ENCODE measurements at places on chromosomes 13 and 19. TPM values are rescaled to one million over a fixed set of nuclear protein-coding genes. Genes with fewer than 3 reads are reported as not detected.

DNA sequence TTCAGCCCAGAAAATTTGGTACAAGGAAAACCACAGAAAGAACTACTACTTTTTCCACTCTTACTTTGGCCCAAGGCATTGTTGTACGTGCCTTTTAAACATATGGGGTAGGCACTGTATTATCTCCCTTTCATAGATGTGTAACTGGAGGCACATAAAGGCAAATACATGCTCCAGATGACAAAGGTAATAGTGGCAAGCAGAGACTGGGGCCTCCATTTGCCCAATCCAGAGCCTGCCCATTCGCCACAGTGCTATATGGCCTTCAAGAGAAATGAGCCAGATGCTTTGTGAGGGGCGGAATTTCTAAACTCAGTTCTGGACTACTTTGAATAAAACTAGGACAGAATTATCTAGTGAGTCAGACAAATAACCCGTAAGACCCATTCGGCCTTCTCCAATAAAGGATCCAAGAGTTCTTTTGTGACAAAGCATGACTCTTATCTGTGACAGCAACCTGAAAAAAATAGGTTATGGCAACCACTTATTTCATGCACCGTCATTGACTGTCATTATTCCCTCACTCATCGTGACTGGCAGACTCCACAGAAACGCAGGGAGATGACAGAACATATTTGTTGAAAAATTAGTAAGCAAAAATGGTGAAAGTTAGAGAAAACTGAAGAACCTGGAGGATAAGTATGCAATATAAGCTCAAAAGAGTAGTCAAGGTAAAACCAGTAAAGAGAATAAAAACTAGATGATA lies 712.0 kb upstream of the GPC6 start:
- H3K27me3 ChIP-seq = no peaks in the 10 kb centered on the region
- no peaks in the 10 kb centered on the region for H3K4me1 ChIP-seq
- H3K27ac ChIP-seq = no peak overlapping the region
- H3K36me3 ChIP-seq = peaks cover 1% of the 10 kb centered on the region
- H3K4me3 ChIP-seq = no peak overlapping the region
- no peak for DNase-seq

The GNA15 gene
- total RNA-seq = 64.9 TPM

DNA sequence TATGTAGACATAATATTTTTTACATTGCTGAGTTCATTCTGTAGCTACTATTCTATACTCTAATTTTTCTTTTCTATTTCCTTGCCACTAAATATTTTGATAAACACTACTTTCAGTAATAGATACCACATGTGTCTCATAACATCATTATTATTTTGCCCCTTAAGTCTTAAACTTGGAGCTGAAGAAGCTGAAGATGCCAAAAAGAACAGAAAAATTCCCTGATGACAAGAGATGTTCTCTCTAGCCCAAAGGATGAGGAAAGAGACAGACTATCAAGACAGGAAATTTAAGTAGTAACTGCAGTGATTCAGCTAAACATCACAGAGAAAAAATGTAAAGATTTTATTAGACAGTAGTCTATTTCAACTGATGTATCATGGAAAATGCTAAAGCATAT lies 322.0 kb upstream of the KLHL1 start:
- H3K27ac ChIP-seq = no peak overlapping the region
- no peaks in the 10 kb centered on the region for H3K4me1 ChIP-seq
- no peak for DNase-seq
- H3K4me3 ChIP-seq = no peak overlapping the region
- no peaks in the 10 kb centered on the region for H3K27me3 ChIP-seq

DNA sequence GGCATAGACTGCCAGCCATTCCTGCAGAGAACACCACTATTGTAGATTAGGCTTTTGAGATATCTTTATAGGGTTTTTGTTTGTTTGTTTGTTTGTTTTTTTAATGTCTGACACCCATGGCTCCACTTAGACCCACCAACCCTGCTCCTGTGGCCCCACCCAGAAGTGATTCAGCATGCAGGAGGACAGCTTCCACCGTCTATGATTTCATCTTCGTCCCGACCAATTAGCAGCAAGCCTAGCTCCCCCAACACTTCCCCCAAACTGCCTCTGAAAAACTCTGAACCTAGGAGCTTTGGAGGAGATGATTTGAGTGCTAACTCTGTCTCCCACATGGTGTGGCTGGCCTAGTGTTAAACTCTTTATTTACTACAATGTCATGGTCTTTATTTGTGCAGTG lies 108.3 kb upstream of the RXFP2 start:
- H3K4me1 ChIP-seq = no peaks in the 10 kb centered on the region
- H3K27ac ChIP-seq = no peak overlapping the region
- no peaks in the 10 kb centered on the region for H3K36me3 ChIP-seq
- no peak for DNase-seq

The TARM1 gene
- total RNA-seq = not detected

The TYROBP gene
- total RNA-seq = not detected

The RCBTB2 gene
- 1.6 TPM for total RNA-seq

GRCh38 chr19:8461891-8462290 lies 17.1 kb downstream of the HNRNPM start:
- no peak overlapping the region for H3K4me3 ChIP-seq
- no peak for DNase-seq
- H3K36me3 ChIP-seq = peaks cover 63% of the 10 kb centered on the region
- no peaks in the 10 kb centered on the region for H3K27me3 ChIP-seq
- H3K27ac ChIP-seq = no peak overlapping the region

DNA sequence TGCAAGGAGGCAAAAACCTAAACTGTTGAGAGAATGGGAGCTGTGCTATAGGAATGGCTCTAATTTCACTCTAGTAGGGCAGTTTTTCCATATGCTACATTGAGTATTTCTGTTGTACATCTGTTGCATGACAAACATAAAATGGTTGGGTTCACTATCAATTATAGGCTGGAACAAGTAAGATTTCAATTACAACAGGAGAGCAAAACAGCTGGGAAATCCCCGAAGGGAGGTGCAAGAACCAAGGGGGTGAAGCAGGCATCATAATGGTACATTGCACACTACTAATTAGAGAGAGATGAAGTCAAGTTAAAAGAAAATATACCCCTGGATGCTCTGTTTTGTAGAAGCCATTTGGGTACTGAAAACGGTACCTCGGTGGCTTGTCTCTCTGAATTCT lies 389.5 kb downstream of the PCDH9 start:
- DNase-seq = no peak
- H3K4me1 ChIP-seq = no peaks in the 10 kb centered on the region
- H3K4me3 ChIP-seq = no peak overlapping the region
- H3K36me3 ChIP-seq = no peaks in the 10 kb centered on the region

GRCh38 chr13:90414691-90415596 lies 932.5 kb upstream of the MIR17HG start:
- no peak overlapping the region for H3K27ac ChIP-seq
- DNase-seq = no peak
- no peaks in the 10 kb centered on the region for H3K4me1 ChIP-seq
- no peaks in the 10 kb centered on the region for H3K27me3 ChIP-seq
- H3K36me3 ChIP-seq = no peaks in the 10 kb centered on the region

The PTPRH gene
- total RNA-seq = not detected

- H3K36me3 ChIP-seq = no peaks in the 10 kb centered on the region
- H3K27ac ChIP-seq = peak overlapping the region; percentile 47
- no peaks in the 10 kb centered on the region for H3K27me3 ChIP-seq
- peaks cover 20% of the 10 kb centered on the region for H3K4me1 ChIP-seq
- no peak for DNase-seq
These were observed 629 bp downstream of the PEPD start for GRCh38 chr19:33520844-33521479.

DNA sequence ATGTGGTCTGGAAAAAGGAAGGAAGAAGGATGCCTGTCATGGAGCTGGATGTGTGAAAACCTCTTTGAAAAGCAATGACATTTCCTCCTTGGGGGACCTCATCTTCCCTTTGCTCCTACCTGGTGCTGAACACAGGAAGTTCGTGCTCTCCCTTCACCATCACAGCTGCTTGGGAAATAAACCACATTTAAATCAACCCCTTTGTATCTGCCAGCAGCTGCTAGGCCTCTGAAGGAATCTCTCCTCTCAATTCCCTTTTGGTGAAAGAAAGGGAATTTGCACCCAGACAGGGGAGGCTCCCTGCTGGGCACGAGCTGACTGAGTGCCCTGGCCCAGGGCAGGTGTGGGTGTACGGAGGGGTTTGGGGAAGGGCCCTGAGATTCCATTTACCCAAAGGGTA lies 437.7 kb downstream of the TSHZ3 start:
- H3K4me1 ChIP-seq = no peaks in the 10 kb centered on the region
- no peaks in the 10 kb centered on the region for H3K36me3 ChIP-seq
- no peaks in the 10 kb centered on the region for H3K27me3 ChIP-seq
- H3K27ac ChIP-seq = no peak overlapping the region
- no peak for DNase-seq
- no peak overlapping the region for H3K4me3 ChIP-seq

DNA sequence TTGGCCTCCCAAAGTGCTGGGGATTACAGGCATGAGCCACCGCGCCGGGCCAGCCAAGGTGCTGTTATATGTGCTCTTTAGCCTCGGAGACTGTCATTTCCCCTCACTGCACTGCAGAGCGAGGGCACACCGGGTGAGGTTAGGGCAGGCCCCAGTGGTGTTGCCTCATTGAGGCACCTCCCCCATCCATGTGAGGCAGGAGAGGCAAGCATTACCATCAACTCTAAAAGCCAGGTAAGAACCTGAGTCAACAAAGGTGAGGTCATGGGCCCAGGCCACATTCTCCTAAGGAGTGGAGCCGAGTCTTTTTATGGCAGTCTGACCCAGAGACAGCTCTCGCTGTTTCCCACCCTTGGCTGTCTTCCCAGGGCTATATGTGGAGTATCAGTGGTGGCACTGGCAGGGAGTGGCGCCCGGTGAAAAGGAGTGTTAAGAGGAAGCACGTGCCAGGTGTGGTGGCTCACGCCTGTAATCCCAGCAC lies 10.9 kb downstream of the B3GNT8 start:
- H3K36me3 ChIP-seq = peaks cover 19% of the 10 kb centered on the region
- DNase-seq = no peak
- no peaks in the 10 kb centered on the region for H3K4me1 ChIP-seq
- no peak overlapping the region for H3K27ac ChIP-seq
- no peaks in the 10 kb centered on the region for H3K27me3 ChIP-seq

- no peak for DNase-seq
- peaks cover 2% of the 10 kb centered on the region for H3K27me3 ChIP-seq
- no peak overlapping the region for H3K27ac ChIP-seq
- H3K36me3 ChIP-seq = no peaks in the 10 kb centered on the region
- no peak overlapping the region for H3K4me3 ChIP-seq
- no peaks in the 10 kb centered on the region for H3K4me1 ChIP-seq
These were observed 86.2 kb downstream of the ANKRD10 start for GRCh38 chr13:110828705-110829104.

The PSG11 gene
- not detected for total RNA-seq

DNA sequence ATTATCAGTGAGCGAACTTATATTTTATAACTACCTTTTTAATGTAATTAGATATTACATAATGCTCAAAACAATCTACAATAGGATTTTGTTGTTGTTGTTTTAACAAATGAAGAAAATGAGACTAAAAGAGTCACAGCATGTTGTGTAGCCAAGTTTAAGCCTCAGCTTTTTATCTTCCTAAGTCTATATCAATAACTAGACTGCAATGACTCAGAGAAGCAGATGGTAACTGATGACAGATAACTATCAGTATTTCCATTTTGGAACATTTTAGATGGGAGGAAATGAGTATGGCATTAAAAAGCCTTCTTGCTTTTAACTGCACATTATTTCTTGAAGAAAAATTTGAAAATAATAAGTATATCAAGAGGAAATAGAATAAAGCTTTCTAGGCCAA lies 825.2 kb downstream of the SLITRK1 start:
- no peak overlapping the region for H3K4me3 ChIP-seq
- no peak overlapping the region for H3K27ac ChIP-seq
- no peaks in the 10 kb centered on the region for H3K36me3 ChIP-seq
- no peaks in the 10 kb centered on the region for H3K4me1 ChIP-seq
- no peaks in the 10 kb centered on the region for H3K27me3 ChIP-seq
- no peak for DNase-seq

- H3K36me3 ChIP-seq = peaks cover 18% of the 10 kb centered on the region
- H3K27me3 ChIP-seq = no peaks in the 10 kb centered on the region
- peaks cover 16% of the 10 kb centered on the region for H3K4me1 ChIP-seq
- no peak for DNase-seq
- H3K4me3 ChIP-seq = no peak overlapping the region
- H3K27ac ChIP-seq = no peak overlapping the region
These were observed 3.8 kb upstream of the ZNF626 start for GRCh38 chr19:20664901-20665781.

The ZNF14 gene
- total RNA-seq = 9.2 TPM

DNA sequence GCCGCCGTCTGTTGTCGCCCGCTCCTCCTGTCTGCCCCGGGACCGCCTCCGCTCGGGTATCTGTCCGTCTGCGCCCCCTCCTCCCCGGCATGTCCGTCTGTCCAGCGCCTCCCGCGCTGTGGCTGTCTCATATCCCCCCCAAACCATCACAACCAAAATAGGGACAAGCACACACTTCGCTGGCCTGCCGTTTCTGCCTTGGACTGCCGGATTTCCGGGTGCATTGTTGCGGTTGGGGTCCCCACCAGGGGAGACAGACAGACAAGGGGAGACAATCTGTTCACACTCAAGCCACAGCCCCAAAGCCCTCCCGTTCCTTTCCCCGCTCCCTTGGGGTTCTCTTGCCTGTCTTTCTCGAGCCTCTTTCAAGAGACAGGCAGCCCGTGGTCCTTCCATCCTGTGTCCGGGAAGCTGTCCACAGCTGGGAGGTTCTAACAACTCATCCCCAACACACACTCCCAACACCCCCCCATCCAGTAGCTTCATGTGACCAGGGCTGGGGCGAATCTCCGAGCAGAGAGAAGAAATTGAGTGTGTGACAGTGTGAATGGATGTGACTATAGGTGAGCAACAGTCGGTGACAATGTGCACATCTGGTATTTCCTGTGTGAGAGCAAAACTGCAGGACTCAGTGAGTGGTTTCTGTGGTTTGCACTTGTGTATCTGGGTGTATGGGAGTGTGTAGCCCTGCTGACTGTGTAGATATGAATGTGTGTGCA lies 16.5 kb upstream of the FOSB start:
- peak; percentile 57 for DNase-seq
- H3K27ac ChIP-seq = peak overlapping the region; percentile 58
- H3K4me1 ChIP-seq = peaks cover 40% of the 10 kb centered on the region
- H3K27me3 ChIP-seq = no peaks in the 10 kb centered on the region
- H3K4me3 ChIP-seq = peak overlapping the region; percentile 73
- no peaks in the 10 kb centered on the region for H3K36me3 ChIP-seq

- DNase-seq = no peak
- H3K4me1 ChIP-seq = no peaks in the 10 kb centered on the region
- H3K27ac ChIP-seq = no peak overlapping the region
- no peaks in the 10 kb centered on the region for H3K36me3 ChIP-seq
- no peak overlapping the region for H3K4me3 ChIP-seq
These were observed 240.6 kb downstream of the GGACT start for GRCh38 chr13:100347968-100348367.
